ENCODE measurements at places on chromosomes 3 and 15.

- DNase-seq, result no peak
These were observed 32.7 kb downstream of the FEM1B start for GRCh38 chr15:68310178-68310803.

- no peak for DNase-seq
These were observed 7.3 kb downstream of the ADAM10 start for GRCh38 chr15:58742022-58742813.

DNA sequence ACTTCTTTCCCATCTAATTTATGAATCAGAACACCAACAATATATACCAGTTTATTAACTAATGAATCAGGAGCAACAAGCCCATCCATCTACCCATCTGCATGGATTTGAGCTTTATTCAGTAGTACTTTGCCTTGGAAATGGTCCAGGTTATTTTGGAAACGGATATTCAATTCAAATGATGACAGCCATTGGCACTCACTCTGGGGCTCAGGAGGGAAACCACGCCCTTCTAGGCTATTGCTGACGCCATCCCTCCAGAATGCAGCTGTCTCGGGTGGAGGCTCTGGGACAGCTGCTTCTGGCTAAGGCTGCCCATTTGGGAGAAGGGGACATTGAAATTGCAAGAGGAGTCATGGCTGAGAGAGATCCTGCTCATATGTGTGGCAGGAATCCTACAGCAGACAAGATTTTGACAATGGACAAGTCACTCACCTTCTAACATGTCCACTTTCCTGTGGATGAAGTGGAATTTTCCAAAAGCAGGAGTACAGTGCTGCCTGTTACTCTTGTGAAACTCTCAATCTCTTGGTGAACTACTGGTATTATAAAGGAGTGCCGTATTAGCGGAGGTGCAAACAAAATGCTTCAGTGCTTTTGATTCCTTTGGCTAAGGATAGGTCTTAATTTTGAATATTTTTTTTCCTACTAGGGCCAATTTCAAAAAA, 29.3 kb upstream of the TRAK1 start:
- no peak for DNase-seq

DNA sequence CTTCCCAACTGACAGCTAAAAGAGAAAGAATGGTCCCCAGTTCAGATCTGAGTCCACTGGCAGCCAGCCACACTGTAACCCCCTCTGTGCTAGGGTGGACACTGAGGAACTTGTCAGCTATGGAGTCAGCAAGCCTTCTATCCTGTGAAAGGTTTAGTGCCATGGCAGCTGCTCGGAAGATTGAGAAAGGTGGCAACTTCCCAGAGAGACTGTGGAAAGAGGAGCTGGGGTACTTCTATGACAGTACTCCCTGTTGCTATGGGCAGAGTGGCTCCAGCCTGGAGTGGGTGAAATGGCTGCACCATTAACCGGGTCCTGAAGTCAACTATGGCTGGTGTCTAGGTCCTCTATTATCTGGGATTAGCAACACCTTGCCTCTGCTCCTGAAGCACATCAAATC, 447.2 kb downstream of the EPHB1 start:
- no peak for DNase-seq

DNA sequence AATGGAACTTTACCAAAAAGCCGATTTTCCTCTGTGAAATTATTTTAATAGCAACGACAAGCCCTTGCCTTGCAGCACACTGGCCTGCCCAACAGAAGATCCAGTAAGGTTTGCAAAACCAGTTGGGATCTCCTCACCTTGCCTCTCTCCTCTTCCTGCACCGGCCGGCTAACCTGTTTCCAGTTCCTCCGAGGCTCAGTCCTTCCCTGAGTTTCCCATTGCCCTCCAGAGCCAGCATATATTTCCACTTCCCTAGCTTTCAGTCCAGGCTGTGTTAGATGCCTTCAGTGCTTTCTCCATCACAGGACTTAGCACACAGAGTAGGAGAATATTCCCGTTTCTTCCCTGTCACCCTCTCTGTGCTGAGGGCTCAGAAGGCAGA, 60.3 kb downstream of the NOX5 start:
- DNase-seq, result no peak

DNA sequence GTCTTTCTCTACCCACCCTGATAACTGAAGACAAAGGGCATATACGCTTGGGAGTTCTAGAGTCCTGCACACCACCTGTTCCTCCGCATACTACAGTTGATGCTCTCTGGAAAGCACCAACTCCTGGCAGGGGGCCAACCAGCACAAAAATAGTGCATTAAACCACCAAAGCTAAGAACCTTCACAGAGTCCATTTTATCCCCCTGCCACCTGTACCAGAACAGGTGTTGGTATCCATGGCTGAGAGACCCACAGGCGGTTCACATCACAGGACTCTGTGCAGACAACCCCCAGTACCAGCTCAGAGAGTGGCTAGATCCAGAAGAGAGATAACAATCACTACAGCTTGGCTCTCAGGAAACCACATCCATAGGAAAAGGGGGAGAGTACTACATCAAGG, 114.4 kb upstream of the POU1F1 start:
- no peak for DNase-seq

GRCh38 chr15:93206893-93207292, 117.9 kb upstream of the RGMA start:
- no peak for DNase-seq

DNA sequence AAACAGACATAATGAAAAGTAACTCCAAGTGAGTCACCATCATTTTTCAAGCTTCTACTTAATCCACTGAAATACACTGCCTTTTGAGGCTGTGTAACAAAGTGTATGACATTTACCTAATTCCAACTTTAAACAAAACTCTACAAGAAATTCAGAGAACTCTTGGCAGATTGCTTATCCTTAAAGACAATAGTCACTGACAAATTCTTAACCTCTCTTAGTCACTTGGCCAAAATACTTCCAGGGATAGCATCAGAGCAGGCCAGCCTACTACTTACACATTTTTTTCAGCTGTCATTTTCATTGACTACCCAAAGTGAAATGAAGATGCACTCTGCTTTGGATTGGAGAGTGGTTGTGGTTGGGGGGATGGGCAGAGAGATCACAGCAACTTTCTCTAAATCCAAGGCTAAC, 3.6 kb downstream of the WWTR1 start:
- DNase-seq, result no peak

GRCh38 chr3:128684986-128685726, 34.5 kb upstream of the RPN1 start:
- DNase-seq, result no peak

DNA sequence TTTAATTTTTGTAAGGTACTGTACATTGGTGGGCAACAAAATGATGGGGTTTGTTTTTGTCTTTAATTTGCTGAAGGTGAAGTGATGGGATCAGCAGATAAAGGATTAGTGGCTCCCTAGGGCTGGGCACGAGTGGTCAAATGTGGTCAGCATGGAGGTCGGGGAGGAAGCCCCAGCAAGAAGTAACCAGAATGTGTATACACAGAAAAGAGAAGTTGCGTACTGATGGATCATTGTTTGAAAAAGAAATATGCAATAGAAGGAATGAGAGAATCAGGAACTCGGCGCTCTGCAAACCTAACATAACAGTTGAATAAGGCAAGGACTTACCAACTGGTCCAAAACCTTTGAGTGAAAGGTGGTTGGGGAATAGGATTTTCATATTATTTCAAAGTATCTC, 1.5 kb downstream of the TMOD2 start:
- DNase-seq, result no peak

DNA sequence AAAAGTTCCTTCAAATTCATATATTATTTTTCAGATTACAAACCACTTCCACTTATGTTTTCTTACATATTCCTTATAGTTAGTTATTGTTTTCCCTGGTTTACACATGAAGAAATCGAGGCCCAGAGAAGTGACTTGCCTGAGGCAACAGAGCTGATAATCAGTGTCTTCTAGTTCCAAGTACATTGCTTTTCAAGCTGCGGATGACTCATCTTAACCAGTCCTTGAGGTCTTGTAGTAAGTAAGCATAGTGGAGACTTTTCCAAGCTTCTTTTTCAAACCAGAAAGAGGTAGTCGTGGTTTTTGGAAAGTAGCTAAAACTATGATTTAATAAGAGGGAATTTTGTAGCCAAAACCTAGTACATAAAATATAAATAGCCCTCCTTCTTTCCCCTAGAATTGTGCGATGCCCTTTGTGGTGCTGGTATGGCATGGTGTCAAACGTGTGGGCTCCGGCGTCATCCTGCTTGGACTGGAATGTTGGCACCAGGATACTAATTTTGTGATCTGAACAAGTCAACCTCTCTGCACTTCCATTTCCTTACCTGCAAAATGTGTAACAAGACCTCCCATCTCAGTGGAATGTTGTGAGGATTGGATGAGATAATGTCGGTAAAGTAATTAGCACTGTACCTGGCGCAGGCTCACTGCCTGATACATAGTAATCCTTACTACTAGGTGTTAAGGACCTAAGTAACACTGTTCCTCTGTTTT, 19.0 kb upstream of the DLG1 start:
- DNase-seq, result no peak

- no peak for DNase-seq
These were observed 3.5 kb downstream of the EIF4A2 start for GRCh38 chr3:186786922-186787321.

- no peak for DNase-seq
These were observed 227.1 kb downstream of the ZPLD1 start for GRCh38 chr3:102661707-102662497.

- DNase-seq, result no peak
These were observed 13.8 kb downstream of the TLNRD1 start for GRCh38 chr15:81014446-81015093.

GRCh38 chr3:53342353-53342752, 5.0 kb downstream of the DCP1A start:
- no peak for DNase-seq

All from effector CD8-positive, alpha-beta T cell (primary cell).